ENCODE measurements at places on chromosomes 3 and 15.

- DNase-seq: peak; percentile 37
Observed at GRCh38 chr3:113532698-113533533, 561 bp downstream of the SIDT1 start.

- DNase-seq: no peak
Observed at GRCh38 chr3:183117056-183117455, 17.8 kb upstream of the MCCC1 start.

- DNase-seq: no peak
Observed at GRCh38 chr3:139199421-139200010, 144.3 kb upstream of the MRPS22 start.

DNA sequence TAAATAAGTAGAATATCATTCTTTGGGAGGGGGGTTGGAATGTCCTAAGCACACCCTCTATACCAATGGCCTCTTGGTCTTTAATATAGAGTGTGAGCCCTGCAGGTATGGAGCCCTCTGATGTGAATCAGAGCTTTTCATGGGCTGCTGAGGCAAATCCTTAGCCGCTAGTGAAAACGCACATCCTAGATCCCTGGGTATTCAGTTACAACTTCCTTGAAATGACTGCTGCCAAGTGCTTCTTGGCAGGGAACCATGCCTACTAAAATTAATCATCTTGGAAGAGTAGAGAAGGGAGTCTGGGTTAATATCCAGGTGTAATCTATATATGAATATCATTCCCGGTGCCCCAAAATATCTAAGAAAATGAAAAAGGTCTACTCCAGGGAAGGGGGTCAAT lies 109.1 kb downstream of the POLQ start:
- no peak for DNase-seq

- DNase-seq: no peak
Observed at GRCh38 chr3:52983828-52984227, 62.0 kb downstream of the SFMBT1 start.

DNA sequence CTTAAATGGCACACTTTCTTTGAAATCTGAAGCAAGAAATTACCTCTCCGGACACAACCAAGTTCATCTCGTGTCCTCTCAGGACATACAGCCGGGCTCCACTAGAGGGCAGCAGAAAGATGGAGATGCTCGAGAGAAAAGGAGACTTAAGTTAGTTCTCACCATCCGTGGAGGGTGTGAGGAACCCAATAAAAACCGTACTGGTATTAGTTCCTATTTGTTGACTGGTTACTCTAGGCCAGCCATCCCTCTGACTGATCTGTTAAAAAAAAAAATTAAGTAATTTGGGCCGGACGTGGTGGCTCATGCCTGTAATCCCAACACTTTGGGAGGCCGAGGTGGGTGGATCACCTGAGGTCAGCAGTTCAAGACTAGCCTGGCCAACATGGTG lies 7.9 kb upstream of the CYP11A1 start:
- DNase-seq: peak; percentile 78

GRCh38 chr3:44114142-44114541 lies 127.5 kb upstream of the TOPAZ1 start:
- peak; percentile 13 for DNase-seq

- no peak for DNase-seq
Observed at GRCh38 chr15:55778932-55779331, 36.0 kb upstream of the PRTG start.

GRCh38 chr3:156681002-156681401 lies 6.6 kb downstream of the TIPARP start:
- DNase-seq: no peak

DNA sequence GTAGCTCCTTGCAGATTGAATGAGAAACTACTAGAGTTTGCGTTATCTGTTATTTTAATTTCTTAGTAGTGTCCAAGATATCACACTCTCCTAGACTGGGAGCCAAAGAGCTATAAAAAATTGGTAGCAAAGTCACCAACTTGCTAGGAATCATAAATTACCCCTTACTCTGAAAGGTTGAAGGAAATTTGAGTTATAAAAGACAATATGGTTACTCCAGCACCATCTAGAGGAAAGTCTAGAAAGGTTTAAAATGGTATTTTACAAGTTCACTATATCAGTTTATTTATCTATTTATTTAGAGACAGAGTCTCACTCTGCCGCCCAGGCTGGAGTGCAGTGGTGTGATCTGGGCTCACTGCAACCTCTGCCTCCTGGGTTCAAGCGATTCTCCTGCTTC lies 121.6 kb downstream of the RBPMS2 start:
- no peak for DNase-seq

GRCh38 chr3:52891615-52892081 lies 5.7 kb downstream of the STIMATE start:
- DNase-seq: no peak

- peak; percentile 81 for DNase-seq
Observed at GRCh38 chr3:188788621-188789081, 383.1 kb upstream of the TPRG1 start.
